ENCODE measurements at places on chromosomes 7 and 10.
A peak's percentile ranks its signal among the peaks of the same experiment; 100 is the strongest.

DNA sequence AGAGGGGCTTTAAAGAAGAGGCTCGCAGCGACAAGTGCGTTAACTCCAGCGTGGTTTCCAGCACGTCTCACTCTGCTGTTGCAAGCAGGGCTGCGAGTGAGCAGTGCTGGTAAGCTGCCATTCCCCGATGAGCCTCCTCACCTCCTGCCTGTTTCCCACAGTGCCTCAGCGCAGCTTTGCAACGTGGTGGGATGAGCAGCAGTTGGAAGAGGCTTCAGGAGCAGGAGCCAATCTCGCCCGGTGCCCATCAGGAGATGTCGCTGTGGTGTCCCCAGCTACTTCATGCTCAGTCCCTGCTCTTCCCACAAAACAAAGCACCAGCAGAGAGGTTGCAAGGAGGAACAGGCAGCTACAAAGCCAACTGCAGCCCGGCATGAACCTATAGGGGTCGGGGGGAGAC, 2.4 kb upstream of the ADARB2 start:
- DNase-seq = peak; percentile 23

- no peak for DNase-seq
These were observed 60.4 kb downstream of the AFAP1L2 start for GRCh38 chr10:114343623-114344505.

GRCh38 chr10:102648889-102649796, 4.9 kb downstream of the TRIM8 start:
- DNase-seq = no peak

DNA sequence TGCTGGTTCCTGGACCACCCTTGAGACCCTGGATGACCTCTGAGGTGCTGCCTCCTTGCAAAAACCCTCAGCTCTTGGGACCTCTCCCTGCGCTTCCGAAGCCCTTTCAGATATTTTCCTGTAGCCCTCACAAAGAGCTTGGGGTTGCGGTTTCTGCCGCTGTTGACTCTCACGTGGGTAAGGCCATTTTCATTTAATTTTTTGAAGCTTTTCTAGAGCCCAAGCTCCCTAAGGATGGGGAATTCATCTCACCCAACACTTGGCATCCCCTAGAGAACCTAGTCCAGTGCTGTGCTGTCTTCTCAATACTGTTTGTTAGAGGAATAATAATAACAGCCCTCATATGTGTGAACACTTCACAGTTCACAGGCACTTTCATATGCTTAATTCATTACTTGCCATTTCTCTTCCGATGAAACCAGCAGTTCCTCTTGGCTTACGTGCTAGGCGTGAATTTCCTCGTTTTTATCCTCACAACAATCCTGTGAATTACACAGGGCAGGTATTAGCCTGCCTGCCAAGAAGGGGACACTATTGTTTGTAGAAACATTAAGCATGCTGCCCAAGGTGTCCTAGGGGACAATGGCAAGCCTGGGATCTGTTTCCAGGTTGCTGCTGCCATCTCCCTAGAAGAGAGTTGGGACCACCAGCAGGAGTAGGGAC, 71.6 kb upstream of the CTBP2 start:
- DNase-seq = no peak

DNA sequence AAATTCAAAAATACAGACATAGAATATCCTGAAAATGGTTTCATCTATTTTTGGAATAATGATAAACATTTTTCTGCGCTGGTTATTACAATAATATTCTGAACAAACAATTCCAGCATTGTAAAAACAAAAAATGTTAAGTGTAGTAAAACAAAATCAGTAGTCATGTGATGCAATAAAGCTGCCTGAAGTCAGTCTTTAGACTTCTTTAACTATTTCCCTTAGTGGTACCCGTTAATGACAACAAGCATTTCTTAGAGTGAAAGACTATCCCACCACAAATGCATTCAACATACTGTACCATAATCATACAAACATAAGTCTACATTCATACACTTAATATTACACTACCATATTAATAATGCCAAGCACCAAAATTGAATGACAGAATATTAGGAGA, 1.6 kb downstream of the SKAP2 start:
- no peak for DNase-seq

DNA sequence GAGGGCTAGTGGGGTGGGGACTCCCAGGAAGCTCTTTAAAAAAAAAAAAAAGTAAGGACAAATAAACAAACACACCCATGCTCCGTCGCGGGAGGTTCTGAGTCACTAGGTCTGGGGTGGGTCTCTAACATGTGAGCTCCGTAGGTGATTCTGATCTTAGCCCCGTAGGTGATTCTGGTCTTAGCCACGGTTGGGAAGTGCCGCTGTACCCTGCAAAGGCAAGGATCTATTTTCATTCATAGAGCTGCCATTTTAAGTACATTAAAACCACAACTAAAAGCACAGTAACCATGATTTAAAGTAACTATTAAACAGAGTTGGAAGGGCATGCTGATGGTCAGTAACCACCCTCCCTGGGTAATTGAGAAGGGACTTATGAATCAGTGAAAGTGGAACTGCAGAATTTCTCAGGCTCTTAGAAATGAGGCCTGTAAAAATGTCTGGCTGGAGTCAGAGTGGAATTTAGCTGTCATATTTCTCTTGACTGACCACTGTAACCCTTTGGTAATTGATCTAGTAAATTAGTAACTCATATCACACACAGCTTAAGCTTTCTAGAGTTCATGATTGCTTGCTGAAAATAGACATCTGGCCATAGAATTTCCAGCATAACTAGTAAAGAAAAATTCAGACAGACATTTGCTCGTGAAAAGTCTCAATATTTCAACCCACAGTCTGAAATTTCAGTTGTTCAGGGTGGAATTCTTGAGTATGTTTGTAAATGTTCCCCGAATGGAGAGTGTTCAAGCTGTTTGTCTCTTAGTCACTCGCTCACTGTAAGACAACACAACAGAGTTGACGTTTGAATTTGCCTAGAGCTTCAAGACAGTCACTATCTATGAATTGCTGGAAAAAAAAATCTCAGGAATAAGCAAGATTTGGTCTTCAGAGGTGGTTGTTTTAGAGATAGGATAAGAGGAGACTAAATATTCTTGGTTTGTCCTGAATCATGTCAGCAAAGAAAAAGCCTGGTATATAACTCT, 34.2 kb upstream of the TCF7L2 start:
- DNase-seq = peak; percentile 55

DNA sequence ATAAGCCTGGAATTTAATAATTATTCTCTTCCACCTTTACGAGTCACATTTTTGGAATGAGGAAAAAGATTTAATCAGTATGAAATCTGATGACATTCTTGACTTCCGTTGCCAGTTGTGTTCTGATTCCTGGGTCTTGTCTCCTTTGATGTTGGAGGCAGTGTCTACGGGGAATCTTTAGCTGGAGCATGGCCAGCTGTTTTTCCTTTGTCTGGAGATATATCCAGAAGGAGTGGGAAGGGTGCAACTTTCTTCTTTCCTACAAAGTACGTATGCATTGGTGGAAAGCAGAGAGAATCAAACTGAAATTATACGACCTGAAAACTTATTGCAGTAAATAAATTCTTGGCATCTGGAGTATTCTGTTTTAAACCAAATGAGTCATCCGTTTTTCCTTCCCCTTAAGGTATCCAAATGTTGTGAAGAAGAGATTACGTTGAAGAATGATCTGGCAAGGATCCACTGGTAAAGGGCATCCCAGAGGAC, 6.9 kb upstream of the GNG11 start:
- DNase-seq = no peak

GRCh38 chr10:78849115-78849514, 219.7 kb upstream of the ZMIZ1 start:
- DNase-seq = no peak

- DNase-seq = peak; percentile 91
These were observed 89.1 kb downstream of the MMRN2 start for GRCh38 chr10:86868353-86868752.

- DNase-seq = no peak
These were observed 99.1 kb downstream of the UNCX start for GRCh38 chr7:1331561-1332467.

GRCh38 chr7:3493499-3493898, 192.4 kb downstream of the SDK1 start:
- DNase-seq = no peak

- DNase-seq = no peak
These were observed 31.6 kb downstream of the FGF8 start for GRCh38 chr10:101744267-101744666.

GRCh38 chr10:122445469-122445868, 9.0 kb upstream of the ARMS2 start:
- no peak for DNase-seq

- peak; percentile 65 for DNase-seq
These were observed 669 bp downstream of the PI4K2A start for GRCh38 chr10:97640868-97641811.

DNA sequence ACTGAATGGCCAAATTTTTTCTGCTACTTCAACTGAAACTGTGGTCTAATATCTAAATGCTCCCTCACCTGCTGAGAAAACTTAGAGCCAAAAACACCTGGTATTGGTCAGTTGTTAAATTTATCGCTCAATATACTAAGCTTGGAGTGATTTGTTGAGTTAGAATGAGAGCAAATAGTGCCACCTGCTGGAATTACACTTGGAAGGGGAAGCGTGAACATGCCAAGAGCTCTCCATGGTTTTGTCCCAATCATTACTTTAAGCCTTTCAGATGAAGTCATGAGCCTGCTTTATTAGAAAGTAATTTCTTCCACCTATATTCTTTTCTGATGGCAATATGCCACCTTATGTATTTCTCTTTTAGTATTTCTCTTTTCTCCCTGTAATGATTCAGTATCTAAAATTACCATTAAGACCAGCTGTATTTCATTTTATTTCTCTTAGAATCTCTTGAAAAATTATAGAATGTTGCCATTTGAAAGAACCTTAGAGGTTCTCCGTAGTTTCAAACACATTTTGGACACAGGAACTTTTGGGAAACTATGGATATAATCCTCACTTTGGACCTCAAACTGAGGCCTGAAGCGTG, 447.8 kb upstream of the C7orf33 start:
- DNase-seq = peak; percentile 27

DNA sequence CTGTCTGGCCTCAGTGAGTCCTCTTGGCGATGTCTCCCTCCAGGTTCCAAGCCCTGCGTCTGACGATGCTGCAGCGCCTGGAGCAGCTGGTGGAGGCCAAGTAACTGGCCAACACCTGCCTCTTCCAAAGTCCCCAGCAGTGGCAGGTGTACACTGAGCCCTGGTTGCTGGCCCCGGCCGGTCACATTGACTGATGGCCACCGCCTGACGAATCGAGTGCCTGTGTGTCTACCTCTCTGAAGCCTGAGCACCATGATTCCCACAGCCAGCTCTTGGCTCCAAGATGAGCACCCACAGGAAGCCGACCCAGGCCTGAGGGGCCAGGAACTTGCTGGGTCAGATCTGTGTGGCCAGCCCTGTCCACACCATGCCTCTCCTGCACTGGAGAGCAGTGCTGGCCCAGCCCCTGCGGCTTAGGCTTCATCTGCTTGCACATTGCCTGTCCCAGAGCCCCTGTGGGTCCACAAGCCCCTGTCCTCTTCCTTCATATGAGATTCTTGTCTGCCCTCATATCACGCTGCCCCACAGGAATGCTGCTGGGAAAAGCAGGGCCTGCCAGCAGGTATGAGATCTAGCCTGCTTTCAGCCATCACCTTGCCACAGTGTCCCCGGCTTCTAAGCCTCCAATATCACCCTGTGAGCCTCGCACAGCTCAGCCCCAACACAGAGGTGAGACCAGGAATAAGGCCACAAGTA, 7.3 kb upstream of the ZNF22 start:
- no peak for DNase-seq

DNA sequence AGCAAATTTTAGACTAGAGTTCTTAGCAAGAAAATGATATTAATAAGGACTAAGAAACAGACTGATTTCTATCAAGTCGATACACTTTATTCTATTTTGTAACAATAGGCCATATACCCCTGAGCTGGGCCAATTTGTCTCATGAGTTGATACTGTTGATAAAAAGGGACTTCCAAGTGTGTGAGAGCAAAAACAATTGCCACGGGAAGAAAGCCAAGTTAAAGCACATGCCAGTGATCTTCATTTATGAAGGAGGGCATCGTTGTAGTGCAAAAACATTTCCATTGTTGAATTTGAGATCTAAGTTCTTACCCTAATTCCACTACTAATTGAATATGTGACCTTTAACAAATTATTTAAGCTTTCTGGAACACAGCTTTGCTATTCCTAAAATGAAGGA, 119.9 kb downstream of the CNOT4 start:
- DNase-seq = no peak

GRCh38 chr10:132996603-132997343, 54.4 kb upstream of the CFAP46 start:
- no peak for DNase-seq

- DNase-seq = no peak
These were observed 107.4 kb downstream of the DYNC2I1 start for GRCh38 chr7:158963771-158964241.

GRCh38 chr10:13970957-13971353, 359.8 kb downstream of the FRMD4A start:
- DNase-seq = no peak

Measured in ELF-1 (cell line).